Fibroblast of mammary gland (primary cell): ENCODE measurements at places on chromosomes 7 and 10.
A peak's percentile ranks its signal among the peaks of the same experiment; 100 is the strongest.

- peak; percentile 21 for DNase-seq
Measured at GRCh38 chr10:118953598-118954393, 75.7 kb upstream of the NANOS1 start.

GRCh38 chr7:16026253-16027020, 340.0 kb upstream of the MEOX2 start:
- peak; percentile 62 for DNase-seq

DNA sequence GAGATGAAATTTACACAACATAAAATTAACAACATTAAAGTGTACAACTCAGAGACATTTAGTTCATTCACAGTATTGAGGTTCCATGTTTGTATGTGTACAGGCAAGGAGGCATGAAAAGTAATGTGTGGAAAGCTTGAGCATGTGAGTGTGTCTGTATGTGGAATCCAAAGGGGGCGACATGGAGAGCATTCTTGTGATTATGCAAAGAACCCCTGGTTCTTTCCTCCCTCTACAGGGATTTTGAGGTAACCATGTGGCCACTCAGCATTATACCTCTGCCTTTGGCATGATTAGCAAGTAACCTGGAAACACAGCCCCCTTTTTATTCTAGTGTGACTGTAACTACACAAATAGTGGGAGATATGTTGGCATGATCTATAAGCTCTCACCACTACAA, 21.0 kb downstream of the OR2F1 start:
- peak; percentile 26 for DNase-seq

- no peak for DNase-seq
Measured at GRCh38 chr7:30864101-30864500, 47.6 kb upstream of the AQP1 start.

DNA sequence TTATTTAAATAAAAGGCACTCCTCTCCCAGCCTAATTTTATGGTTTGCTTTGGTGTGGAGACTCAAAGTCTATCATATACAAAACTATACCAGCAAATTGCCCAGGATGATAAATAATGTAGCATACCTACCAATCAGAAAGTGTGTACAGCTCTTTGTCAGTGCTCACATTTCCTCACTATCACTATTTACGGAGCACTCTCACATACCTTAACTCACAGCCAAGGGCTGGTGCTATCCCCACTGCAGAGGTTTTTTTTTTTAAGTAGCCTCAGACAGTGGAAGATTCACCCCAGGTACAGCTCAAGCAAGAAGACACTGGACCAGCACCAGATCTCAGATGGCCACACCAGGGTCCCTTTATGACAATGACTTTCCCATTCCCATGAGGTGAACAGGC, 2.5 kb downstream of the PDLIM1 start:
- no peak for DNase-seq

GRCh38 chr10:108204528-108205305, 1040.2 kb upstream of the SORCS1 start:
- DNase-seq: peak; percentile 47

GRCh38 chr7:1708596-1709251, 38.6 kb downstream of the ELFN1 start:
- no peak for DNase-seq

DNA sequence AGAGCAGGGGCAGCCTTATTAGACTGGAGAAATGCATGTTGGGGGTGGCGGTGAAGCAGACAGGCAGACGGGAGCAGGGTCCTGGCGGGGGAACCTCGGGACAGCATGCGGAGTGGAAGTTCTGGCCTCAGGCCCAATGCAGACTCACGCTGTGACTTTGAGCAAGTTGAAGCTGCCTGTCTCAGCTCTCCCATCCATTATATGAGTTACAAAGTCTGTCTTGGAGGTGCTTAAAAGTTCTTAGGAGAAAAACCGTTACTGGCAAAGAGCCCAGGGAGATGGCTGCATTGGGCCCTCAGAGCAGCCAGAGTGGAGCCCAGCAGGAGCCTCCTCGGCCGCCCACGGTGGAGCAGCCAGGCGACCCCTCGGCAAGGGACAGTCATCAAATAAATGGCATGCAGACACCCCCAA, 509.5 kb downstream of the PLXNA4 start:
- peak; percentile 60 for DNase-seq

DNA sequence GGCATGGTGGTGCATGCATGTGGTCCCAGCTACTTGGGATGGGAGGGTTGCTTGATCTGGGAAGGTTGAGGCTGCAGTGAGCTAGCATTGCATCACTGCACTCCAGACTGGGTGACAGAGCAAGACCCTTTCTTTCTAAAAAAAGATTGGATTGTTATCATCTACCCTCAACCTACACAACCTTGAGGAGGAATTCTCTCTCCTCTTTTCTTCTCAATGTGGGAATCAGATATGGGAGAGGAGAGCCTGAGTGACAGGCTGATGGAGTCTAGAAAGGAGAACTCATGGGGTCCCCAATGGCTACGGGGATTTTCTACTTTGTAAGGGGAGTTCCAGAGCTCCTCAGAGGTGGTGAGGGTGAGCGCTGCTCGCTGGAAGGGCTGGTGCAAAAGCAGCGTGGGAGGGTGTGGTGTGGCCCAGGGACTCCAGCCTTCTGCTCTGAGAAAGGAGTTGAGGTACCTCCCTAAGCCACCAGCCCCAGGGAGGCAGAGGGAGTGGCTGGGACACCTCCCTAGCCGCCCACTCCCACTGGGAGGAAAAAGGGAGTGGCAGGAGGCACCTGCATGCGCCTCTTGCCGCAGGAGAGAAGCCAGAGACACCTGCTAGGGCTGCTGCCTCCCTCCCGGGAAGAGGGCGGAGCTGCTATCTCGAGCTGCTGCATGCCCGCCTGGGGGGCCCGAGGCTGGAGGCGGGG, 48.4 kb downstream of the GATA3 start:
- no peak for DNase-seq

- peak; percentile 6 for DNase-seq
Measured at GRCh38 chr7:70635633-70636032, 496.3 kb upstream of the GALNT17 start.

GRCh38 chr7:16398146-16399017, 23.0 kb downstream of the CRPPA start:
- DNase-seq: peak; percentile 19

DNA sequence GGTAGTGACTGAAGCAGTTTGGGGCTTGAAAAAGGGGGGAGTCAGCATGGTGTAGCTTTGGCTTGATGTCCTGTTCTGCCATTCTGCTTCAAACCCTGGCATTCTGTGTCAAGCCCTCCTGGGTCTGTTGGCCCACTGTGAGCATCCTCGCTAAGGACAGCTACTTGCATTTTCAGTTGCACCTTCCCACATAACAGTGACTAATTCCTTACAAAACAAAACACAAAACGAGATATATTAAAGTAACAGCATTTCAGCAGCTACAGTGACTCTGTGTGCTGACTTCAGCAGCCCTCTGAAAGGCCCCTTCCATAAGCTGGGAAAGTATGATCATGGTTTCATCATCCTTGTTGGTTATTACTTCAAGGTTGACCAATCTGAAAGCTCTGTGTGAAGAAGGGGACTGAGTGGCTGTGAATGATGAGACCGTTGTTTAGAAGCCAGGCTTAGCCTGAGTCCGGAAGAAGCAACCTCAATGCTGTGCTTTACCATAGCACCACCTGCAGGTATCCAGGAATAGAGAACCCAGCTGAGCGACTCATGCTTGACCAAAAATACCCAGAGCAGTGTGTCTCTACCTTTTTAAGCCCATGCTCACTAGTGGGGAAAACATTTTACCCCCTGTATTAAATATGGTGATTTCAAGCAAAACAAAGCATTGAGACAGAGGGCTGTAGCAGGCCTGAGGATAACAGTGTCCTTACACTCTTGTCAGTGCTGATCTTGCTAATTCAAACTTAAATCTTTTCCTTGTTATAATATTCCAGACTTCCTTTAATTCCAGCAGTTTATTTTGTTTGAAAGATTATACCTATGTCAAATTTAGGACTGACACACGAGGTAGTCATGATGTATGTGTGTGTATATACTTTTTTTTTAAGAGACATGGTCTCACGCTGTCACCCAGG, 42.6 kb upstream of the CC2D2B start:
- peak; percentile 85 for DNase-seq
